ENCODE measurements at places on chromosomes 7 and 10.

GRCh38 chr10:131896403-131896802 lies 4.4 kb upstream of the PPP2R2D start:
- DNase-seq: no peak

- no peak for DNase-seq
Measured at GRCh38 chr10:130559547-130559880, 423.3 kb downstream of the GLRX3 start.

DNA sequence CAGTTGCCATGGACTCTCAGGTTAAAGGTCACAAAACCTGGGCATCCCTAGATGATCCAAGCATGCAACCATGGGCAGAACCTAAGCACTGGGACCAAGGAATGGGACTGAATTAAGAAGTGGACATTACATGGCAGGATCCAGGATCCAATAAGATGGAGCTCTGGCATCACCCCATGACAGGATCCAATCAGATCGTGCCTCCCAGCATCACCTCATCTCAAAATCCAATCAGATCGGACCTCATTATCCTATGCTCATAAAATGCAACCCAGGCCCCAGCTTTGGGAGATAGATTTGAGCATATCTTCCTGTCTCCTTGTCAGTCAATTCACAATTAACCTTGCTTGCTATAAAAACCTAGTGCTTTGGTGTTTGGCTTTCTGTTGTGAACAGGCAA lies 616.1 kb downstream of the PARD3 start:
- DNase-seq: no peak

DNA sequence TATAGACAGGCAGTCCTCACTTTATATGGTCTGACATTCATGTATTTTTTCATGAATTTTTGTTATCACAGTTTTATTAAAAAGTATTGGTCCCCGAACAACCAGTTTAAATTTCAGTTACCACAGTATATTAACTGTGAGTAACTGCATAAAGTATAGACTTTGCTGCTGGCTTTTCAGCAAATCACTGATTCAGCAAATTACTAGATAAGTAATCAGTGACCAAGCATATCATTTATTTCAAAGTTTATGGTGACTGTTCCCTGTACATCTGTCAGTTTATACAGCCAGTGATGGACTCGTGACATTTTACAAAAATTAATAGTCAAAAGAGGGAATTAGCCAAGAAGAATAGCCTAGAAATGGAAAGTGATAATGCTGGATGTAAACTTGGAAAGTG lies 266.7 kb upstream of the CHRM2 start:
- no peak for DNase-seq

DNA sequence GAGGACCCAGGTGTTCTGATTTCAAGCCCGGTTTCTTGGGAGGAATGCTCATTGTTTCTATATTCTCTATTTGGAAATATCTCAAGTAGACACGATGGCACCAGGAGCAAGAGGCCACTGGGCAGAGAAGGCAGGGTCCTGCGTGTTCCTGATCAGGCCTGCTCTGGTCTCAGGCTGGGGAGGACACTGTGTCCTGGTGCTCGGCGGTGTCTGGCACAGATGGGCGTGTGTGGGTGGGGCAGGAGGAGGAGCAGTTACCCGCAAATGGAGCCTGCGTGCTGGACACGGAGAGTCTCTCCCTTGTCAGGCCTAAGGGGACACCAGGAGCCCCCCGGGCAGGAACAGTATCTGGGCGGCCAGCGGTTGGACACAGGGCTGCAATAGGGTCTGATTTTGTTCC lies 25.9 kb upstream of the GOLGA7B start:
- DNase-seq: no peak

DNA sequence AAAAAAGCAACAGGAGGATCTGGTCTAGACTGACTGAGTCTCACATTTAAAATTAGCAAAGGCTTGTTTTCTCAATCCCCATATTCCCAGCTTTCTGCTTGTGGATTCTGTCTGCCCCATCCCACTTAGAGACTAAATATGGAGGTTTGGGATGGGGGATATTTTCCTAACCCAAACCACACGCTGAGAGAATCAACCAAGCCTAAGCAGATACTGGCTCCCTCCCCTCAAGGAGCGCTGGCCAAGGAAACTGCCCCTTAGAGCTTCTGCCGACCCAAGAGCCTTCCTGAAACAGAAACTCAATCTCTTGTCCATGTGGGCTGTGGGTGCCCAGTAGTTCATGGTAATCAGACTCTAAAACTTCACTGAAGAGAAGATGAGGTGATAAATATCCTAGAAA lies 3.9 kb downstream of the FFAR4 start:
- no peak for DNase-seq

DNA sequence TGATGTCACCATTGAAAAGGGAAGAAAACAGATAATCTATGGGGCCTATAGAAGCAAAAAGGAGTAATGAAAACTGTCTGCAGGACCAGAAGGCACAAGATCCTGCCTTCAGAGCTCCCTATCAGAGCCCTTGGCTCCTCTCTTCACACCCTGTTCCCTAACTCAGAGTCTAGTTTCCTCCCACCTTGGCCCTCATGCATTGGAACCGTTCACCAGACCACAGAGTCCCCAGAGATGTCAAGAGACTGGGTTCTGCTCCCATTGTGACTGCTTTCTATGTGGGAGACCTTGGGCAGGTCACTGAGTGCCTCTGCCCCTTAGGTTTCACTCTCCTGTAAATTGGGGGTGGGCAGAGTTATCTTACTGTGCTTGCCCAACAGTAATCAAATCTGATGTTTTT lies 80.1 kb upstream of the RPA3 start:
- DNase-seq: no peak

DNA sequence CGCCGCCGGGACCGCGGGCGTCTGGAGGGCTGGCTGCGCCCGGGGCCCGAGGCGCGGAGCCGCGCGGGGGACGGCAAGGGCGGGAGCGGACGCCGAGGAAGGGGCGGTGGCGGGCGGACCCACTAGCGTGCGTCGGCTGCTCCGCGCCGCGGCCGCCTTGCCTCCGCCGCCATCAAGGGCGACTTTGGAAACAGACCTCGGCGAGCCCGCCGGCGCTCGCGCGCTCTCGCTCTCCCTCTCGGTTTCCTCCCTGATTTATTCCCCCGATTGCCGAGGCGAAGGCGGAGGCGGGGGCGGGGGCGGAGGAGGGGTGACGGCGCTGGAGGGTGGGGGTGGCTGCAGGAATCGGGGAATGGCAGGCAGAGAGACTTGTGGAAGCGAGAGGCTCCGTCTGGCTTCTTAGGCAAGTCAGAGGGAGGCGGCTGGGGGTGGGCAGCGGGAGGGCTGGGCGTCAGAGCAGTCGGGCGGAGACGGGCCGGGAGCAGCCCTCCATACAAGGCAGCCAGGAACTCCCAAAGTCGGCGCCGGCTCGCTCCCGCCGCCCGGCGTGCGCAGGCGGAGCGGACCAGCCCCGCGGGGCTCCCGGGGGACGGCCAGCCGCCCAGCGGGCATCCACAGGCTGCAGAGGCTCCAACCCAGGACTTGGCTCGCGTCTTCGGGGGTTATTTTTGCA lies at the start of gene CACNA2D1:
Gene CACNA2D1, minus strand, starts transcription at position 231 of the 673 bp plus-strand sequence.
- peak; percentile 77 for DNase-seq

- DNase-seq: no peak
Measured at GRCh38 chr10:79188154-79188965, 119.6 kb downstream of the ZMIZ1 start.

All from ACHN (cell line).